Esophagus mucosa (tissue), 1 donor: ENCODE measurements at places on chromosomes 12 and 14. TPM values are rescaled to one million over a fixed set of nuclear protein-coding genes. Genes with fewer than 3 reads are reported as not detected.

Gene BATF
- total RNA-seq = 0.84 TPM

Gene CLMN
- total RNA-seq = 9.6 TPM

Gene PPP1R1A
- total RNA-seq = not detected

Gene NOXRED1
- total RNA-seq = not detected

Gene TWF1
- 164 TPM for total RNA-seq

Gene KRT77
- not detected for total RNA-seq

Gene ENDOU
- total RNA-seq = 66.9 TPM

Gene GSKIP
- 41.8 TPM for total RNA-seq

Gene WNT1
- total RNA-seq = not detected

Gene FGF6
- not detected for total RNA-seq

Gene GARIN6
- not detected for total RNA-seq

Gene ALX1
- not detected for total RNA-seq

Gene KRT81
- total RNA-seq = not detected

Gene MMP19
- total RNA-seq = 0.60 TPM

Gene SOX5
- 0.48 TPM for total RNA-seq

Gene SERPINA5
- total RNA-seq = 0.28 TPM

Gene CD69
- total RNA-seq = 0.68 TPM

Gene MAP1LC3B2
- total RNA-seq = 2.3 TPM

Gene CLEC4A
- total RNA-seq = 0.96 TPM

Gene FITM1
- 0.60 TPM for total RNA-seq

Gene DAZAP2
- 109 TPM for total RNA-seq

Gene LRRIQ1
- total RNA-seq = 0.20 TPM

Gene RND1
- 2.6 TPM for total RNA-seq

Gene CHD8
- 46.3 TPM for total RNA-seq

Gene PTPRB
- 5.1 TPM for total RNA-seq

Gene ZNF385A
- total RNA-seq = 52.2 TPM

Gene JAG2
- 18.9 TPM for total RNA-seq

Gene CIT
- total RNA-seq = 14.5 TPM

Gene OR6C2
- 0.12 TPM for total RNA-seq

Gene COL2A1
- not detected for total RNA-seq

Gene RBP5
- 0.76 TPM for total RNA-seq

Gene RPGRIP1
- not detected for total RNA-seq

Gene CRIP2
- 51.5 TPM for total RNA-seq

Gene PCK2
- 44.4 TPM for total RNA-seq

Gene PTCSC3
- not detected for total RNA-seq

Gene PTPN6
- 17.8 TPM for total RNA-seq

Gene ESPL1
- 33.8 TPM for total RNA-seq

Gene POTEG
- not detected for total RNA-seq

Gene E2F7
- total RNA-seq = 4.0 TPM

Gene EFS
- total RNA-seq = 27.6 TPM

Gene TOMM20L
- not detected for total RNA-seq

Gene FOXA1
- total RNA-seq = 14.6 TPM

Gene FAM186B
- 0.36 TPM for total RNA-seq

Gene CARMIL3
- 0.48 TPM for total RNA-seq

Gene SLC25A47
- total RNA-seq = not detected

Gene STAC3
- total RNA-seq = 1.1 TPM

Gene TAS2R46
- 0.40 TPM for total RNA-seq

Gene KRT72
- total RNA-seq = not detected

Gene MANSC4
- total RNA-seq = not detected

Gene VASH1
- total RNA-seq = 1.4 TPM

Gene DNM1L
- 49.1 TPM for total RNA-seq
